ENCODE measurements at places on chromosomes 2 and 18.

DNA sequence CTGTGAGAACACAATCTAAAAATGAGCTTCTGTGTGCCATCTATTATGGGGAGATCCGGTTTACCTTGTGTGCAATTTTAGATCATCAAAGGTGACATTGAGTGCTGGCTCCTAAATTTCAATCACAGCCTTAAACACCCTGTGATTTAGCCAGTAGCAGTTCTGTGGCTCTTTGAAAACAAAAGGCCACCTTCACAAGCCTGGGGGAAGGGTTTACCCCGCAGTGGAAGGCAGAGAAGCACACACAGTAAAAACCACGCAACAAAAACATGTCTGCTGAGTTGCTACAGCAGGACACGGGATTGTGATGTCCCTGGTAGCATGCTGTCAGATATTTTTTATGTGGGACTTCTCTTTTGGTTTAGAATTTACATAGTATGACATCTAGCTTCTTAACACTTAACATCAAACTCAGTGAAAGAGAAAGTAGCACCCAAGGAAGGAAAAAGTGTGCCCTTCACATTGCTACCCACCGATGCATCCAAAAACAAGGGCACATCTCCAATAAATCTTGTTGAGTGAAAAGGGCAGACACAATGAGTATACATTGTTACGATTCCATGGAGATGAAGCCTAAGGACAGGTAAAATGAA is 56.1 kb upstream of the RNF152 start:
- no peak for ATAC-seq

GRCh38 chr2:126275098-126275497 is 380.9 kb upstream of the GYPC start:
- ATAC-seq: no peak

DNA sequence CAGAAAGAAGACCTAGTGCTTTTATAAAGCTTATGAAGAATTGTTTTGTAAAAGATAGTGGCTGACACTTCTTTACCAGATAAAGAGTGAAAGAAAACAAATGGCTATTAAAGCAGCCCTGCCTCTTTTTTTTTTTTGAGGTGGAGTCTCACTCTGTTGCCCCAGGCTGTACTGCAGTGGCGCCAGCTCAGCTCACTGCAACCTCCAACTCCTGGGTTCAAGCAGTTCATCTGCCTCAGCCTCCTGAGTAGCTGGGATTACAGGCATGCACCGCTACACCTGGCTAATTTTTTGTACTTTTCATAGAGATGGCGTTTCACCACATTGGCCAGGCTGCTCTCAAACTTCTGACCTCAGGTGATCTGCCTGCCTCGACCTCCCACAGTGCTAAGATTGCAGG is 12.9 kb downstream of the ARPC2 start:
- ATAC-seq: 0 out of 3 replicates have a peak, but pooled peaks have one; percentile 7

DNA sequence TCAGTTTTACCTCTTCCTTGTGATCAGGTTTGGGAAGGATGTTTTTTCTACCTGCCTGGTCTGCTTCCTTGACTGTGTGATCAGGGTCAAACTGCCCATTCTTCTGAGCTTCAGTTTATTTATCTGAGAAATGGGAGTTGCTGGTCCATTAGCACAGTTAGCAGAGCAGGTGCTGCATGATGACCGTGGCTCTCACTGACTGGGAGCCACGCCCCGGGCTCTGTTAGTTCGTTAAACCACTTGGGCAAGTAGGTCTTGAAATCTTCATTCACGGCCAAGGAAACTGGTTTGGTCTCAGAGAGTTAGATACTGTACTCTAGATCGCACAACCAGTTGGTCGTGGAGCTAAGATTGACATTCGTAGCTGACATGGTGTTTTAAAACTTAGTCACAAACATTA is 41.7 kb downstream of the INPP5D start:
- no peak for ATAC-seq

DNA sequence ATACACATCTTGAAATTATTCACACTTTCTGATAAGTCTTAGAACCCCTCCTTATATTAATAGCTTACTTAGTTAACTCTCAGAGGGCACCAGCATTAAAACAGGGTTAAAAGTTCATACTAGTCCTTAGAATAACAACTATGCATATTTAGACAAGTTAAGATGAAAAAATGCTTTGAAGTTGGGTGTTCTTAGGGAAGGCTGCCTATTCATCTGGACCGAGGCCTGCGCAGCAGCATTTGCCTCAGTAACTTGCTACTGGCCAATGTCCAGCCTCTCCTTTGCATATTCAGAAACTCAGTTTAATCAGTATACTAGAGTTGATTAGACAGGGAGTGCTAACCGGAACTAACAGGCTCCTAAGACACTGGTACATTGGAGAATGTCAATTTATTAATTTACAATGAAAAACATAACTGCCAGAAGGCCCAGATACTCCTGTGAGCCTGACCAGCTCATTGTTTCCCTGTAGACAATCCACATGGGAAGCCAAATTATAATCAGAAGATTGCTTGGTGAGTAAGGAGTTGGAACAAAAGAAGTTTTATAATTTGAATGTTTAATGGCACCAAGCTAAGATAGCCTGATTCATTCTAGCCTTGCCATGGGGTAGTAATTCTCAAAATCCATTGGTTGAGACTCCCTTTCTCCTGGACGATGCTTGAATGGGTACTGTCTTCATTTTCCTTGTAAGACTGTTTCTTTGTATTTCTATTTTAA is 48.9 kb downstream of the DYNC1I2 start:
- no peak for ATAC-seq

GRCh38 chr18:905307-905947 is 756 bp downstream of the ADCYAP1 start:
- ATAC-seq: no peak

DNA sequence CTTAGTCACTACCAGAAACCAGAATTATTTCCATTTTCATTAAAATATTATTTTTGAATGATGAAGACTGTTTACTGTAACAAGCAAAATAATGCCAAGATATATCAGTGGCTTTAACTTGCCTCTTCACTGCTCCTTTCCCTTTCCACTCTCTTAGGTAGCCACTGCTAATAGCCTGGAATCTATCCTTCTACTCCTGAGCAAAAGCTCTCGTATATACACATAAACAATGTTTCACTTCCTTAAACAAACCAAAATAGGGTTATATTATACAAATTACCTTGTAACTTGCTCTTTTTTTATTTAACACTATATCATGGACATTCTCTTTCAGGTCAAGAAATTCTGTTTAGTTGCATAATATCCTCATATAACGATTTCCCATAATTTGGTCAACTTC is 20.8 kb downstream of the IMMT start:
- ATAC-seq: no peak

DNA sequence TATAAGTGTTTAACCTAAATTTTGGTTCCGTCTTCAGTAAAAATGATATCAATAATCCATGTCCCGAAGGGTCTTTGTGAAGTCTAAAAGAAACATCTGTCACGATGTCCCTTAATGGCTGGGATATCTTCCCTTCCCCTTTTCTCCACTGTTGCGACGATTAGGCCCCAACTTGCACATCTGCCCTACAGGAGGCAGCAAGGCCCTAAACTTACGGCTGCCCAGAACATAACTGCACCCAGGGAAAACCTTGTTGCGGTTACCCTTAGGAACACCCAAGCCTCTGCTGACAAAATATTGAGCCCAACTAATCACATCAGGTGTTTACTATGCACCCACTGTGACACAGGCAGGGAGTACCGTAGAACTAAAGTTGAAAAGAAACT is 1.3 kb upstream of the SMAD2 start:
- ATAC-seq: no peak

GRCh38 chr2:171159372-171160118 is 1.1 kb downstream of the TLK1 start:
- ATAC-seq: peak; percentile 55

DNA sequence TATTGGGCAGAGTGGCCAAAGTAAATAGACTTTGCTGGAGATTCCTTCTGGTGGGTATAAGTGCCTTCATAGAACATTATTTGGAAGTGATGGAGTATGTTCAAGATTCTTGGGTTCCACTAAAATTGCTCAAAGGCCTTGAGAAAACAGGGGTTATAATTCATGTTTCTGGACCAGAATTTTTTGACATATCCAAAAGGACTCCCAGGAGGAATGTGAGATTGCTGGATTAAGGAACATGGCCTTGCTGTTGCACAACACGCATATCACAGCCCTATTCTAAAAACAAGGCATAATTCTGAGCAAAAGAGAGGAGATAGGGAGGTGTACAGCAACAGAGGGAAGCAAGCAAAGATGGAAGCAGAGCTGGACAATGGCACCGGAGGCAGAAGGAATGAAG is 111.7 kb upstream of the TNP1 start:
- no peak for ATAC-seq

DNA sequence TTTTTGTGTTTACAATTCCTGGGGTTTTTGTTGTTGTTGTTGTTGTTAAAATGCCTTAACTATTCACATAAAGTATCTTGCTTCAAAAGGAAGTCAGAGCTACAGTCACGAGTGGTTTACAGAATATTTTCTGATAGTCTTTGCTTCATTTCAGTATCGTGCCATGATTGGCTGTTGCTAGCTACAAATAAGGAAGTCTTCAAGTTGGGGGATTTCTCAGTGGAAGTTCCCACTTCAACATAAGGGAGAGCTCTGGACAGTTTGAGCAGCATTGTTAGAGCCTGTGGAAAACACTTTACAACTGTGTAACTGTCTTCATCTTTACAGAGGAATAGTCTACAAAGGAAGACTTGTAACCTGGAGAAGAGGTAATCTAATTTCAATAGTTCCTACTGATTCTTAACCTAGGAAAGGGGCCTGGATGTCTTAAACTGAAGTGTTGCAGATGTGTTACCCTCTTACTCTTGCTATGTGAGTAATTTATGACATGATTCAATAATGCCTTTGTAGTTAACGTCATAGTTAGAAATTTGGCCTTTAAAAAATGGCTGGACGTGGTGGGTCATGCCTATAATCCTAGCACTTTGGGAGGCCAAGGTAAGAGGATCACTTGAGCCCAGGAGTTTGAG is 23.4 kb upstream of the TANK start:
- peak; percentile 44 for ATAC-seq
